Stimulated activated effector memory CD8-positive, alpha-beta T cell treated with anti-CD3 and anti-CD28 coated beads, Interleukin-12 subunit alpha, Interleukin-12 subunit beta, amount 100 ng/mL, for 72 hours (primary cell): ENCODE measurements at places on chromosomes 7 and 10.

DNA sequence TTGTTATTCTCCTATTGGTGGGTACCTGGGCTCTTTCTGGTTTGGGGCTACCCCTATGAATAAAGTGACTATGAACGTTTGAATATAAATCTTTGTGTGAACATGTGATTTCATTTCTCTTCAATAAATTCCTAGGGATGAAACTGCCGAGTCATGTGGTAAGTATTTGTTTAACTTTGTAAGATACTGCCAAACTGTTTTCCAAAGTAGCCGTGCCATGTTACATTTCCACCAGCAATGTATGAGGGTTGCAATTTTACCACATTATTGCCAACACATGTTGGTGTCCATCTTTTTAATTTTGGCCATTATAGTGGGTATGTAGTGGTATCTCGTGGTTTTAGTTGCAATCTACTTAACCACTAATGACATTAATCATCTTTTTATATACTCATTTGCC, 94.7 kb downstream of the ZNRF2 start:
- no peak for DNase-seq

- DNase-seq = no peak
Measured at GRCh38 chr10:85537561-85537960, 829.0 kb downstream of the GRID1 start.

GRCh38 chr10:52571018-52571417, 201.6 kb downstream of the MBL2 start:
- no peak for DNase-seq

DNA sequence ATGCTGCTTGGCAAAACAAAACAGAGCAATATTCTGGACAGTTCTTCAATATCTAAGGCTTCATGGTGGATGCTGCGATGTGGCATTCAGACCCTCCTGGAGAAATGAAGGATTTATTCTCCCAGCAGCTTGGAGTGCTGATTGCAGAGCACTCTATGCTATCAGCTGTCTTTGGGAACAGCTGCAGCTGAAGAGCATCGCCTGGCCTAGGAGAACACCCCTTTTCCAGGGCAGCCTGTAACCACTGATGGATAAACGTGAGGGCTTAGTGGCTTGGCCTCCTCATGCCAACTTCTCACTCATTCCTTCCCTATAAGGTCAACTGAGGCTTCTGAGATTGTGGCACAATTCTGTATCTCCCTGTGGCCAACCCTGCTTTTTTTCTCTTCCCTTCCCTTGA, 638.1 kb upstream of the CNTNAP2 start:
- DNase-seq = no peak

GRCh38 chr10:70478191-70479164, at the start of gene PALD1:
PALD1 (plus strand) TSS chr10:70478767; CDS start chr10:70525952, 47,185 bp downstream.
- DNase-seq = no peak
